ENCODE measurements at places on chromosomes 12 and 14.

GRCh38 chr12:31742891-31743290 lies 14.1 kb upstream of the AMN1 start:
- DNase-seq = no peak

- DNase-seq = peak; percentile 5
Measured at GRCh38 chr12:14454098-14454907, 88.8 kb downstream of the ATF7IP start.

DNA sequence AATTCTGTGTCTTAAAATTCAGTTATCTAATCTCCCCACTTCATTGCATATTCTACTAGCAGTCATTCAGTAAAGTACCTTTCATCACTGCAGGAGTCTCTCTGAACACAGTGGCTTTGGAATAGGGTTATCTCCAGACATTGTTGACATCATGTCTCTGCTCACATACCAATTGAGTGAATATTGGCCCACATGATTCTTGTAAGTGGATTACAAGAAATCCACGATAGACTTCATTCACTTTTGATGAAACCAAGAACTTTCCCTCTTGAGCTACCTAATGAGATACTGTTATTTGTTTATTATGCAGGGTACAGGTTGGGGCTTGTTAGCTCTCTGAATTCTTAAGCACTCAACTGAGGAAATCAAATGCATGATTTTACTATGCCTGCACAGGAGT lies 284.9 kb downstream of the RAD51B start:
- DNase-seq = no peak

GRCh38 chr14:97960436-97960835 lies 1163.3 kb downstream of the VRK1 start:
- no peak for DNase-seq

- no peak for DNase-seq
Measured at GRCh38 chr14:104248203-104249055, 110.0 kb downstream of the KIF26A start.

DNA sequence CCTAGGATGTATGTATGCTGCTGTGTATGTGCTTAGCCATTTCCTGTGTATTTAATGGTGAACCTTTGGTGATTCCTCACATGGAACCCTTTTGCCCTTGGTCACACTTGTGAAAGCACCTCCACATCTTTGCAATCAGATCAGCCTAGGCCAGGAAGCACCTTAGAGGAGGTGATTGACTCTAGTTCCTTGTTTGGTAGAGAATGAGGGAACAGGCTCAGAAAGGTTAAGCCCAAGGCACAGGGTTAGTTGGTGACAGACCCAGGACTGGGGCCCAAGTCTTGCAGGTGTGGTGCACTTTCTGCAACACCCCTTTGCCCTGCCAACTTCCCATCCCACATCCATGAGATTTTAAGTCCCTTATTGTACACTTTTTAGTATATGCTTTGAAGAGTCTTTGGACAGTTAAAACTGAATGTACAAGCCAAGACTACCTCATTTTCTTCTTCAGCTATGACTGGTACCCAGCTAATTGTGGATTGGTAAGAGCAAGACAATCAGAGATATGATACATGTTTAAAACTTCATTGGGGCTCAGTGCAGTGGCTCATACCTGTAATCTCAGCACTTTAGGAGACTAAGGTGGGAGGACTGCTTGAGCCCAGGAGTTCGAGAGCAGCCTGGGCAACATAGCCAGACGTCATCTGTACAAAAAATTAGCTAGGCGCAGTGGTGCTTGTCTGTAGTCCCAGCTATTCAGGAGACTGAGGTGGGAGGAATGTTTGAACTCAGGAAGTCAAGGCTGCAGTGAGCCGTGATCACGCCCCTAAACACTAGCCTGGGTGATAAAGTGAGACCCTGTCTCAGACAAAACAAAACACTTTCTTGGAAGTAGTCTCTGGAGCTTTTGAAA lies 71.1 kb downstream of the RASSF3 start:
- no peak for DNase-seq

- DNase-seq = no peak
Measured at GRCh38 chr14:61553730-61554641, 141.3 kb upstream of the HIF1A start.

DNA sequence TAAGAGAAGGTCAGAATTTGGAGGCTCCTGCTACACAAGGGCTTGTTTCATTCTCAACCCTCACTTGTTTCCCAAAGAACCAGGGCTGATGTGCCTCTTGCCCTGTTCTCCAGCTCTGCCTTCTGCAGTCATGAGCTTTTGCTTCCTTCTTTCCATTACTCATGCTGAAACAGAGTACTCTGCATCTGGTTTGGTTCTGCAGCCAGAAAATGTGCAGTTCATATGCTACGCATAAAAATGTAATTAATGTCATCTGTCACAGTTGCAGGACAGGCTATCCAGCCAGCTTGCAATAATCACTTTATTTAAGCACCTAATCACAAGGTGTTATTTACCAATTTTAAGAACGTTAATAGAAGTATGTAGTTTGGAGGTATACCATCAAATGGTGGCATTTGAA lies 150.2 kb downstream of the SRGAP1 start:
- DNase-seq = no peak

- peak; percentile 18 for DNase-seq
Measured at GRCh38 chr12:105773471-105773870, 365.3 kb downstream of the NUAK1 start.

DNA sequence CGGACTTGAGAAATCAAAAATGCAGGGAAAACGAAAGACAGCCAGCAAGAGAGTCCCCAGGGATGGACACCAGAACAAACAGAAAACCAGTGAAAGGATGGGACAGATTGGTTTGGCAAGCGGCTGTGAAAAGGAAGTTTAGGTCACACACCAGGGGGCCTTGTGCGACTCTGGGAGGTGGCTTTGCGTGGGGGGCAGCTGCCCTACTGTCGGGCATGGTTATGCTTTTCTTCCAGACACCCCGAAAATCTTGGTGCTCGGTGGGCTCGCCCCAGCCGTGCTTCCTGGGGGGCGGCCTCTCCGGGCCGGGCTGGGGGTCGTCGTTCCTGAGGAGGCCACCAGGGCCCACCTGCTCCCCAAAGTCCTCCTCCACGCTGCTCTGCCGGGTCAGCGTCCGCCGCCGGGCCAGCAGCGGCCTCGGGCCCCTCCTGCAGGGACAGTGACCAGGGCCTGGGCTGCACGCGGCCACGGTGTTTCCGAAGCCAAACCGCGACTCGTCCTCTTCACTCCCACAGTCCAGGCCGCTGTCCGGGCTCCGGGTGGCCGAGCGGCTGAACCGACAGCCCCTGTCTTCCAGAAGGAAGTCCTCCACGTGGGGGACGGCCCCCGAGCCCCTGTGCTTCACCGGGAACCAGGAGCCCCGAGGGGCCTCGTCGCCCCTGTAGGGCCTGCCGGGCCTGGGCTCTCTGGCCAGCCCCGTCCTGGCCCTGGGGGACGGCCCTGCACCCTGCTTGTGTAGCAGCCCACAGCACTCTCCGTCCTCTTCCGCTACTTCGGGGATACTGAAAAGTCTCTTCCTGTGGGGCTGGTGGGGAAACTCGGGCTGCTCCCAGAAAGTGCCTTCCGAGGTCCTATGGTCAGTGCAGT lies 86.5 kb downstream of the PIWIL1 start:
- DNase-seq = no peak

GRCh38 chr12:131844656-131845055 lies 16.5 kb downstream of the MMP17 start:
- no peak for DNase-seq

GRCh38 chr12:12195081-12195480 lies 71.8 kb downstream of the LRP6 start:
- DNase-seq = no peak

DNA sequence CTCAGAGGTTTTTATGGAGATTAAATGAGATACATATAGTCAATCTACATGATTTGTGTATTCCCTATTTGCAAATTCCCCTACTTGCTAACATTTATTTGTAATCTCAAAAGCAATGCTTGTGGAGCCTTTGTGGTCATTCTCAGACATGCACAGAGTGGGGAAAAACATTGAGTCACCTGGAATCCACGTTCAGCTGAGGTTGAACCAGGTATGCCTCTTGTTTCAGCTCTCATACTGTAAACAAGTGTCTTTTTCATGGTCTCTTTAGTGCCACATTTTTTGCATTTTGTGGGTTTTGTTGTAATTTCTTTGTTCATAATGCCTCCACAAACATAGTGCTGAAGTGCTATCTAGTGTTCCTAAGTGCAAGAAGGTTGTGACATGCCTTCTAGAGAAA lies 181.9 kb downstream of the BCAT1 start:
- DNase-seq = no peak

GRCh38 chr12:43022838-43023237 lies 433.3 kb upstream of the PRICKLE1 start:
- DNase-seq = no peak

- DNase-seq = peak; percentile 32
Measured at GRCh38 chr12:130480887-130481286, 143.2 kb downstream of the PIWIL1 start.

GRCh38 chr12:71014180-71014785 lies 93.7 kb upstream of the PTPRR start:
- no peak for DNase-seq

- DNase-seq = no peak
Measured at GRCh38 chr12:7137908-7138307, 7.7 kb downstream of the CLSTN3 start.

DNA sequence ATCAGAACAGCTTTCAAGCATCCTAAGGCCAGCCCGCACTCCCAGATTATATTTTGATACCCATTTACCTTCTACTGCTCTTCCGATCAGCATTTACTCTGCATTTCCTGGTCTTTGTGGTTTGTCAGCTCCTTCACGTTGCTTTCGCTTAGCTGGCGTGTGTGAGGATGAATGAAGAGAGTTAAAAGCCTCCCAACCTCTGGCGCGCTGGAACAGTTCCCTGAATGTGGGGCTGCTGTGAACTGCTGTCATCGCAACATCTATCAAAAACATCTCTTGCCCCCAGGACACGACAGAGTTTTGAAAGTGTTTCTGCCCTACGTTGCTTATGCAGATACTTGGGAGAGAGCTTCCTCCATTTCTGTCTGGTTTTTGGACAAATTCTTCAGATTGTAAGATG lies 129.2 kb downstream of the KCNA5 start:
- DNase-seq = no peak

DNA sequence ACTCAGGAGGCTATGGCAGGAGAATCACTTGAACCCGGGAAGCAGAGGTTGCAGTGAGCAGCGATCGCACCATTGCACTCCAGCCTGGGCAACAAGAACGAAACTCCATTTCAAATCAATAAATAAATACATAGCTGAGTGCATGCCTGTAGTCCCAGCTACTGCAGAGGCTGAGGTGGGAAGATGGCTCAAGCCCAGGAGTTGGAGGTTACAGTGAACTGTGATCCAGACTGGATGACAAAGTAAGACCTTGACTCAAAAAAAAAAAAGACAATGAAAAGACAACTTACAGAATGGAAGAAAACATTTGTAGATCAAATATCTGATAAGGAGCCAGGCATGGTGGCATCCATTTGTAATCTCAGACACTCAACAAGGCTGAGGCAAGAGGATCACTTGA lies 27.6 kb downstream of the ZFYVE1 start:
- no peak for DNase-seq

DNA sequence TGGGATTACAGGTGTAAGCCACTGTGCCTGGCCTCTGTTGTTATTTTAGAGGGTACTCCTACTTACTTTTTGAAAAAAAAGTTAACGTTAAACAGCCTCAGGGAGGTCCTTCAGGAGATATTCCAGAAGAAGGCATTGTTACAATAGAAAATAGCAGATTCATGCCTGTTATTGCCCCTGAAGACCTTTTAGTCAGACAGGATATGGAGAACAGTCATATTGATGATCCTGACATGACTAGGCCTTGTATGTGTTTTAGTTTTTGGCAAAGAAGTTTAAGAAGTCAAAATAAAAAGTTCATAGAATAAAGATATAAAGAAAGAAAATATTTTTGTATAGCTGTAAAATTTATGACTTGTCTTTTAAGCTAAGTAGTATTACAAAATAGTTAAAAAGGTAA lies 45.3 kb downstream of the WASHC3 start:
- no peak for DNase-seq

DNA sequence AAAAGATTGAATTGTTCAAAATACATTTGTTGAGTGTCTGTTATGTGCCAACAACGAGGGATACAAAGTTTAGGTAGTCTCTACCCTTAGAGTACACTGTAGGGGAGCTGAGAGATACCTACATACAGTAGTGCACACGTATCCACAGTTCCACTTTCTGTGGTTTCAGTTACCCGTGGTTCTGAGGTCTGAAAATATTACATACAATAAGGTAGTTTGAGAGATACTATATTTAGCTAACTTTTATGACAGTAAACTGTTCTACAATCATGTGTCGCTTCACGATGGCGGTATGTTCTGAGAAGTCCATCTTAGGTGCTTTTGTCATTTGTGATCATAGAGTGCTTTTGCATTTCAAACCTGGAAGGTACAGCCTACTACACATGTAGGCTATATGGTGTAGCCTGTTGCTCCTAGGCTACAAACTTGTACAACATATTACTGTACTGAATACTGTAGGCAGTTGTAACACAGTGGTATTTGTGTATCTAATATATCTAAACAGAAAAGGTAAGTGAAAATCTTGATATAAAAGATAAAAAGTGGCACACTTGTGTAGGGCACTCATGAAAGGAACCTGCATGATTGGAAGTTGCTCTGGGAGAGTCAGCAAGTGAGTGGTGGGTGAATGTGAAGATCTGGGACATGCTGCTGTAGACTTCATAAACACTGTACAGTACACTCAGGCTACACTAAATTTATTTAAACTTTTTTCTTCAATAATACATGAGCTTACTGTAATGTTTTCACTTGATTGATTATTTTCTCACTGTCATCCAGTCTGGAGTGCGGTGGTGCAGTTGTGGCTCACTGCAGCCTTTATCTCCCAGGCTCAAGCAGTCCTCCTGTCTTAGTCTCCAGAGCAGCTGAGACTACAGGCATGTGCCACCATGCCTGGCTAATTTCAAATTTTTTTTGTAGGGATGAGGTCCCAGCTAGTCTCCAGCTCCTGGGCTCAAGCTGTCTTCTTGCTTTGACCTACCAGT lies 4.0 kb downstream of the CPSF6 start:
- no peak for DNase-seq

DNA sequence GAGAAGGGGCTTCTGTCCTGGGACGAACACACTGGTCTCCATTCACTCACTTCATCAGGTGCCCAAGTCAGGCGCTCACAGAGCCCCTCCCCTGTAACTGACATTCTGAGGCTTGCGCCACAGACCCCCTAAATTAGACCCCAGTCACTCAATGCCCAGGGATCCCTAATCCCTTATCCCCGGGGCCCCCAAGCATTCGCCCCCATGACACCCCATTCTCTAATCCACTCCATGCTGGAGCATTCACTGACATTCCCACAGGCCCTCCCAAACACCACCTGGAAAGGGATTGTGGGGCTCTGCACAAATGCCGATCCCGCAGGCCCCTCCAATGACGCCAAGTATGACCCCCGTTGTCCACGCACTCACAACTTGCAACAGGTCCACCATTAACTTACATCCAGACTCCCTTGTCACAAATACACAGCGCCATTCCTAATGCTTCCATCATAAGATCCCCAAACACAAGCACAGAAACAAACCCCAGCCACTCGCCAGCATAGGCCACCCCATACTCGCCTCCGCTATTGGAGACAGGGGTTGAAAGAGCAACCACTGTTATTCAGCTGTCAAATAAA lies 1.5 kb downstream of the ZNF605 start:
- no peak for DNase-seq
